ENCODE measurements at places on chromosomes 7 and 10.

- no peak for DNase-seq
These were observed 62.5 kb upstream of the RAPGEF5 start for GRCh38 chr7:22419488-22419887.

DNA sequence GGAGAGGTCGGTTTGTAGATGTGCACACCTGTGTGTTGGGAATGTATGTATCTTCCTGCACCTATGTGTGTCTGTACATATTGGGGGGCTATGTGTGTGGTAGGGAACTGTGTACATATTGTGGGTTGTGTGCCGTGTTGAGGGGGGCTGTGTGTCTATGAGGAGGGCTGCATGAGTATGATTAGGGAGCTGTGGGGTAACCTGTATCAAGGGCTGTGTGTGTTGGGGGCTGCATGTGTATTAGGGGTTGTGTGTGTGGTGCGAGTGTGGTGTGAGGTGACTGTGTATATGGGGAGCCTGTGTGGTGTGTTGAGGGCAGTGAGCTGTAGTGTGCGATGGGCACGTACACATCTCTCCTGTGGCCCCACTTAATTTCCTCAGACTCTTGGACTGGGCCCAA, 22.2 kb upstream of the PAX2 start:
- DNase-seq: no peak

GRCh38 chr10:108409306-108409705, 1244.8 kb upstream of the SORCS1 start:
- no peak for DNase-seq

GRCh38 chr10:95353123-95353522, 62.3 kb upstream of the PDLIM1 start:
- DNase-seq: no peak

- no peak for DNase-seq
These were observed 33.6 kb upstream of the DNMBP start for GRCh38 chr10:100043344-100043743.

- DNase-seq: no peak
These were observed 1.4 kb upstream of the ASIC3 start for GRCh38 chr7:151046603-151047573.

DNA sequence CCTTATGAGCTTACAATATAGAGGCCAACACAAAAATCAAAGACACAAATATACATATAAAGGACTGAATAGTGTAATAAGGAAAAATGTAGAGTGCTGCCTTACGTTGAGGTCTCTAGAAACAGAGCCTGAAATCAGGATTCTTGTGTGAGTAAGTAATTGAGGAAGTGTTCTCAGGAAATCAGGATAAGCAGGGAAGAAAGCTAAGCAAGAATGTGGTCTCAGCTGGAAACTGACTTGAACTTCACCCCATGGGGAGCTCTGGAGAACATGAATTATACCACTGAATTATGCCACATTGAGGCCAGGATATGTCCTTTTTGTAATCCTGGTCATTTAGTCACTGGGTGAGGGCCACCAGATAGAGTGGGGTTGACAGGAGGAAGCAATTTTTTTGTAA, 191.9 kb downstream of the ETV1 start:
- DNase-seq: no peak

DNA sequence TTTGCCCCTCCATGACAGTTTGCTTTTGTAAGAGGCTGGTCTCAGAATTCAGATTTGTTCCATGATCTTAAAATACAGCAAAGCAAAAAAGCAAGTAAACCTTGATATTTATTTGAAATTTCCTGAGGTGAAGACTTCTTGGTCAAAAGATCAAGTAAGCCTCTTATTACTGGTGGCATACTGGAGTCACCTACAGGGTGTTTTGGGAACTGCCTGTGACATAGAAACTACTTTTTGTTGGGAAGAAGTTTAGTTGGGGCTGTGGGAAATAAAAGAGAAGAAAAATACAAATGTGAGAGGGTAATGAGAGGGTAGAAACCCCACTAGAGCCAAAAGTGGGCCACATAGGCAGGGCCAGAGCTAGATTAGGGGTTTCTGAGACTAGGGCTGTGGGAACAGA, 217.9 kb downstream of the OTUD1 start:
- DNase-seq: no peak

GRCh38 chr10:62764011-62764410, 40.5 kb upstream of the ADO start:
- no peak for DNase-seq

DNA sequence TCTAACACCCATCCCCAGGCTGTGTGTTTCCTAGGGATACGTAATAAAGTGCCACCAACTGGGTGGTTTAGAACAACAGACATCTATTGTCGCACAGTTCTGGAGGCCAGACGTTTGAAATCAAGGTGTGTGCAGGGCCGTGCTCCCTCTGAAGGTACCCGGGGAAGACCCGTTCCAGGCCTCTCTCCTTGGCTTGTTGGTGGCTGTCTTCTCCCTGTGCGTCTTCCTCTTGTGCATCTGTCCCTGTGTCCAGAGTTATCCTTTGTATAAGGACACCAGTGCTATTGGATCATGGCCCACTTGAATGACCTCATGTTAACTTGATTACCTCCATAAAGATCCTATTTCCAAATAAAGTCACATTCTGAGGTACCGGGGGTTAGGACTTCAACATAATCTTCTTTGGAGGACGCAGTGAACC, 15.6 kb downstream of the GRK5 start:
- no peak for DNase-seq

- no peak for DNase-seq
These were observed 51.1 kb downstream of the LAMB1 start for GRCh38 chr7:107951896-107952295.

GRCh38 chr10:78817361-78817760, 251.4 kb upstream of the ZMIZ1 start:
- DNase-seq: no peak

- DNase-seq: no peak
These were observed 147.1 kb downstream of the MALRD1 start for GRCh38 chr10:19195698-19196097.

DNA sequence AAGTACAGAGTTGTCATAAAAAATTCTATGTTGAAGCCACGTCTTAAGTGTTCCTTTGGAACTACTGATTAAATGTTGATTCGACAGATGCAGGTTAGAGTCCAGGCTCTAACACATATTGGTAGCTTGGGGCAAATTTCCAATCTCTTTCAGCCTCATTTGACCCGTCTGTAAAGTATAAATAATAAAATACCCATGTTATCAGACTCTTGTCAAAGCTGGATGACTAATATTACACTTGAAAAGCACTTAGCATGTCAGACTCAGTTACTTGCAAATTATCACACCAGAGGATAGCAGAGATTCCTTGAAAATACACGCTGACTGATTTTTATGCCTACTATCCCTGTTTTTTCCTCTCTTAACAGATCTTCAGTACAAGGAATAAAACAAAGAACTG, 18.1 kb upstream of the MACC1 start:
- no peak for DNase-seq

GRCh38 chr7:79434098-79434497, 19.4 kb downstream of the MAGI2 start:
- no peak for DNase-seq

DNA sequence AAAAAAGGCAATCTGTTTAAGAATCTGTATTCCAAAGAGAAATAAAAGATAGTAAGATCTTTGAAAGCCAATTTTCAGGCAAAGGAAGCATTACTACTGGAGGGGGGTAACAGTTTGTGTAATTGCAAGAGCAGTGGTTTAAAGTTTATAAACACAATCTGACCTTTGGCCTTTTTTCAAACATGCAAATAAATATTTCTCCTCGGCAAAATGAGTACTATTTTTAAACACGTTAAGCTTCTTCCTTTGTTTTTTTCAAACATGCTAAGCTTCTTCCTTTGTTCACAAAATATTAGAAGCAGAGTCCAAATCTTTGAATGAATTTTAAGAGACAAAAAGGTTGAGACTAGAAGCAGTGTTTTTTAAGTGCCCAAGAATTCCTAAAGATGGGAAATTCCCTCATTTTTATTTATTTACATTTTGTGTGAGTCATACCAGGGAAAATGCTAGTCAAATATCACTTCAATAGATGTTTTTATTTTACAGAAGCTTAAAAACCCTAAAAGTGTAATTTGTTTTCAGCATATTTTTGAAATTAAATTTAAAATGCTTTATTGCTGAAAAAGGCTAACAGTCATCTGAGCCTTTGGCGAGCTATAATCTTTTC, 229.3 kb downstream of the GPR37 start:
- no peak for DNase-seq

GRCh38 chr7:46152696-46153095, 231.6 kb upstream of the IGFBP3 start:
- DNase-seq: no peak

- DNase-seq: no peak
These were observed 173.3 kb downstream of the ELFN1 start for GRCh38 chr7:1843271-1843861.

DNA sequence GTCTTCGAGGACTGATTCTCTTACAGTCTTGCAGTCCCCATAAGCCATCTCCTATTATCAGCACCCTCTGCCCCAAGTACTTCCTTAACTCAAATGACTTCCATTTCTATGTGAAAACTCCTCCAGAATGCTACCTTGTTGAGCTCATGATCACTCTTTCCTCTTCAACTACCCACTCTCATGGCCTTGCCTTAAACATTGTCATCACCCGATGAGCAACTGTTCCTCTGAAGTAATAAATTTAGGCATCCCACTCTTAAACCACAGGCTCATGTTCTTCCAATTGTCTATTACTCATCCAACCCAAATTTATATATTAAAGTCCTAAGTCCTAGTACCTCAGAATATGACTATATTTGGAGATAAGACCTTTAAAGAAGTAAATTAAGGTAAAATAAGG, 152.9 kb downstream of the C1GALT1 start:
- no peak for DNase-seq

DNA sequence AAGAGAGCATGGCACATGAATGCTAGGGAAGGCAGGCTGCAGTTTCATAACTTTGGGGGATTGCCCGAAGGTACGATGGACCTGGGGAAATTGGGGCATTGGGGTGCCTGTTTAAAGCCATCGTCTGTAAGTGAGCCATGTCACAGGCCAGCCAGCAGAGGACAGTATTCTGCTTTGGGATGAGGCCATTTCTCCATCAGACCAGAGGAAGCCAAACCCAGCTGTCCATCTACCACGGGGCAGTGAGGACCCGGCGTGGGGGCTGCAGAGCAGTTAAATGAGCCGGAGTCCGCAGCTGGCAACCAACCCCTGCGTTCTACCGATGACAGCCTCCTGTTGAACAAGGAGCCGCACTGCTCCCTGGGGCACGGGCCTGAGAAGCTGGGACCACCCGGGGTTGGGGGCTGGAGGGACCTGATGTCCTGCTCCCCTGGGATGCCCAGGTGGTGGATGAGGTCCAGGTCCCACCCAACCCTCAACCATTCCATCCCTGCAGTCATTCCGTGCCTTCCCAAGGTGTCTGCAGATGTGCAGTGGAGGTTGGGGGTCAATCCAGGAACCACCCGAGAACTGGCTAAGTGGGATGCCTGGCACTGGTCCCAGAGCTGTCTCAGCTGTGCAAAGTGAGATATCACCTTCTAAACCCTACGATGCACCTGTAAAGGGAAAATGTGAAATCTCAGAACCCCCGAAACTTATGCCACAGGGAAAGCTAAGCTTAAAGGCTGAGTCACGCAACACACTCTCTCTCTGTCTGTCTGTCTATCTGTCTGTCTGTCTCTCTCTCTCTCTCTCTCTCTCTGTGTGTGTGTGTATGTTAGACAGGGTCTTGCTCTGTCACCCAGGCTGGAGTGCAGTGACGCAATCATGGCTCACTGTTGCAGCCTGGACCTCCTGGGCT, 12.1 kb upstream of the RHBDD2 start:
- peak; percentile 54 for DNase-seq

DNA sequence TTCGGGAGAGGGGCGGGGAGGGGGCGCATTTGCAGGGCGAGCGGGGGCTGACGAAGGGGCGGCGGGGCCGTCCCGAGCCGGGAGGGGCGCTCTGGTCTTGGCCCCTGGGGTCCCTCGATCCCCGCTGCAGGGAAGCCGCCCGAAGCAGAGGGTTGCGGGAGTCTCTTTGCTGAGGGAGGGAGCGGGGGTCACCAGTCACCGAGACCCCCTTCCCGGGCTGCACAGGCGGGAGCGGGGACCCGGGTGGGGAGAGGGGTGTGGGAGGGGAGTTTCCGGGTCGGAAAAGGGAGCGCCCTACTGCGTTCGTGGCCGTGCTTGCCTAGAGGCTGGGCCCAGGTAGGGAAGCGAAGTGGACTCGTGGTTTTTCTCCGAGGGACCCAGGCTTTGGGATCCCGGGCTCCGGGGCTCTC, 422 bp downstream of the AP1S1 start:
- DNase-seq: no peak

- DNase-seq: no peak
These were observed 32.0 kb upstream of the CXCL12 start for GRCh38 chr10:44416936-44417335.

- DNase-seq: no peak
These were observed 162.4 kb downstream of the NRF1 start for GRCh38 chr7:129773871-129774270.

DNA sequence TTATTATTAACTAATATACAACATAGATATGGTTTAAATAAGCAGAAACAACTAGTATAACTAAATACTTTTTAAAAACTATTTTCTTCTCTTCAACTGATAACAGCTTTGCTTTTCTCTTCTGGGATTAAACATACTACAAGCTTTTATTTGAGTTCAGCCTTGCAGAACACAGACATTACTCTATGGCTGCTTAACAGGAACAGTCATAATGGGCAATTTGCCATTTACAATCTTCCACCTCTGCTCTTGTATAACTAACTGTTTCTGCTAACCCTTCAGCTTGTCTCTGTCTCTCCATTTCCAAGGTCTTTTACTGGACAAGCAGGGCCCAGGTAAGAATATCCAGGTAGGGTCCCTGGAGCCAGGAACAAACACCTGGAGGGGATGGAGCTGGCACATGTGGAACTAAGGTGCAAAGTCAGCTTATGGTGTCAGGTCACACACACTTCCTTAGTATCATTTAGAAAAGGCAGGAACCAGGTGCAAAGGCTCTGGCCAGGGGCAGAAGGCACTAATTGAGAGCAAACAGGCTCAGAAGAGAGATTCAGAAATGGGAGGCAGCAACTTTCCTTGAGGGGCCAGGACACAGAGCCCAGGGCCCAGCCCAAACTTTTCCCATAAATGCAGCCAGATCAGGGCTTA, 93.1 kb downstream of the STRA8 start:
- no peak for DNase-seq

Data from C1 segment of cervical spinal cord (tissue), 14 donors.